Ovary (tissue), 10 donors: ENCODE measurements at places on chromosomes 1 and 21. TPM values are rescaled to one million over a fixed set of nuclear protein-coding genes. Genes with fewer than 3 reads are reported as not detected.

GRCh38 chr21:43343095-43343991, 83.6 kb downstream of the SIK1 start:
- H3K4me1 ChIP-seq = peaks cover 13% of the 10 kb centered on the region
- H3K27ac ChIP-seq = no peak overlapping the region
- H3K36me3 ChIP-seq = no peaks in the 10 kb centered on the region
- no peak for DNase-seq

- no peaks in the 10 kb centered on the region for H3K27me3 ChIP-seq
- H3K4me1 ChIP-seq = no peaks in the 10 kb centered on the region
- H3K27ac ChIP-seq = no peak overlapping the region
- no peaks in the 10 kb centered on the region for H3K36me3 ChIP-seq
- no peak overlapping the region for H3K4me3 ChIP-seq
Measured at GRCh38 chr1:113320972-113321680, 69.2 kb upstream of the MAGI3 start.

DNA sequence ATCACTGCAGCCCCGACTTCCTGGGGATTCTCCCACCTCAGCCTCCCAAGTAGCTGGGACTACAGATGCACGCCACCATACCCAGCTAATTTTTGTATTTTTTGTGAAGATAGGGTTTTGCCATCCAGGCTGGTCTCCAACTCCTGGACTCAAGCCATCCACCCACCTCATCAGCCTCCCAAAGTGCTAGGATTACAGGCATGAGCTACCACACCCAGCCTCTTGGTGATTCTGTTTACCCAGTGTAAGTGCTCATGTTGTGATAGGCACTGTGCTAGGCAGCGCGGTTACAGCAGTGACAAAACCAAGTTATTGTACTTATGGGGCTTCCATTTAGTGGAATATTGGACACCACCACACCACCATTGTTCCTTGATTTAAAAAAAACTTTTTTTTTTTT, 9.7 kb upstream of the STX12 start:
- H3K27me3 ChIP-seq = no peaks in the 10 kb centered on the region
- H3K4me1 ChIP-seq = no peaks in the 10 kb centered on the region
- H3K36me3 ChIP-seq = no peaks in the 10 kb centered on the region

DNA sequence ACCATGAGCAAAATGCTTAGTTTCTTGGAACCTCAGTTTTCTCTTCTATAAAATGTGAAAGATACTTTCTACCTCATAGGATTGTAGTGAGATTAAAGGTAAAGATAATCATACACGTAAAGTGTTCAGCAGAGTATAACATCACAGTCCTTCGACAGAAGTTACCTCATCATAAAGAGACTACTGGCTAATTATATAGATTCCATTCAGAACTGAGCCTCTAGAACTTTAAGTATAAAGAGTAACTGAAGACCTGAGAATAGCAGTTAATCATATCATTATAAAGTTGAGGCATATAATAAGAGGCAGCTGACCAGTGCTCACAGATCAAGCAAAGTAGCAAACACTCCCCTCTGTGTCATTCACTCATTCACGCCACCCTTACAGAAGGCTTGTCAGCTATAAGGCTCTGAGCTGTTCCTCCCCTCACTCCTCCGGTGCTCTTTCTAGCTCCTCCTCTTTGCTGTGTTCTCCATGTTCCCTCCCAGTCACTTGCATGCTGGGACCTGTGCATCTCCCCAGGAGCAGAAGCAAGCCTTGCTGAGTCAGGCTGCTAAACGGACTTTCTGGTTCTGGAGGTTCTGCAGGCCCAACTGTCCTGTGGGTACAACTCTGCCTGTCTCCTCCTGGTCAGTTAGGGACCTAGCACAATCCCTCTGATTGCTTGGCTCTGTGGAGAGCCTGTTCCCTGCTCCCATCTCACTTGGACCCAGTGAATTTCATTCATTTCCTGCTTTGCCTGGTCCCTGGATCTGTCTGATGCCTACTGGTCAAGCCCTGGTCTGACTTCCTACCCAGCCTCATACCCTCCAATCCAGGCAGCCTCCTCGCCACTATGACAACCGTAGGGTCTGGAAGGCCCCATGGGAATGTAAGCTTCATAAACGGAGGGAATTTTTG, 28.3 kb upstream of the LY9 start:
- no peaks in the 10 kb centered on the region for H3K36me3 ChIP-seq
- H3K27ac ChIP-seq = no peak overlapping the region
- no peaks in the 10 kb centered on the region for H3K4me1 ChIP-seq
- H3K27me3 ChIP-seq = no peaks in the 10 kb centered on the region

- DNase-seq = no peak
- peaks cover 4% of the 10 kb centered on the region for H3K4me1 ChIP-seq
- H3K36me3 ChIP-seq = no peaks in the 10 kb centered on the region
- peak overlapping the region; percentile 91 for H3K27ac ChIP-seq
- no peaks in the 10 kb centered on the region for H3K27me3 ChIP-seq
- peak overlapping the region; percentile 58 for H3K4me3 ChIP-seq
Measured at GRCh38 chr1:226702318-226702956, 36.6 kb downstream of the ITPKB start.

GRCh38 chr1:195908121-195908520, 700.1 kb downstream of the KCNT2 start:
- H3K27ac ChIP-seq = no peak overlapping the region
- DNase-seq = no peak
- H3K36me3 ChIP-seq = no peaks in the 10 kb centered on the region

The C4BPA gene
- total RNA-seq = 3.5 TPM

DNA sequence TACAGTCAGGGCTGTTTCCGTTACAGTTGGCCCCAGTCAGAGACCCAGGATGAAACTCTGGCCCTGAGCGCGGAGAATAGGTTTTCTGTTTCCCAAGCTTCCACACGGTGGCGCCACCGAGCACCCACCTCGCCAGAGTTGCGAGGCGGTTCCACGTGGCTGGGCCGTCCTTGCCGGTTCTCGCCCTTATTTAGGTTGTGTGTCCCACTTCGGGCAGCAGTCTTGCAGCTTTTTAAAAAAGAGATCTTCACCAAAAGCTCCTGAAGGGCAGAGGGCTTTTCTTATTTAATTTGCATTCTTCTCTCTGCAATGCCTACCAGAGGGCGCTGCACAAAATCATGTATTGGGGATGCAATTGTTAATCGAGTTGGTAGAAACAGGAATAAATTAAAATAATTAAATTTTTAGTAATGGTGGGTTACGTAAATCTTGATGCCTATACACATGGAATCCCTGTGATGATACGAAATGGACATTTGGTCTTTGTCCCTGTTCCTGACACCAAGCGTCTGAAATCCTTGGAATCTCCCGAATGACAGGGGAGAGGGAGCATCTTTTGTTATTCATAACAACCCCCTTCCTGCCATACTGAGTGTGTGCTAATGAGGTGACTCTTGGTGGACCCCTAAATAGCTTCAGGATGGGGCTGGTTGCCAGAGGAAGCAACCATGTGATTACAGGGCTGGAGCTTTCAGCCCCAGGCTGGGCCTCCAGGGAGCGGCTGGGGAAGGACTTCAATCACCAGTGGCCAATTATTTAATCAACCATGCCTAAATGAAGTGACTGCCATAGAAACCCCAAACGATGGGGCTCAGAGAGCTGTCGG, 5.6 kb upstream of the S100A7 start:
- no peak overlapping the region for H3K4me3 ChIP-seq
- H3K27me3 ChIP-seq = no peaks in the 10 kb centered on the region
- no peak overlapping the region for H3K27ac ChIP-seq
- DNase-seq = peak; percentile 67
- peaks cover 5% of the 10 kb centered on the region for H3K4me1 ChIP-seq
- no peaks in the 10 kb centered on the region for H3K36me3 ChIP-seq

DNA sequence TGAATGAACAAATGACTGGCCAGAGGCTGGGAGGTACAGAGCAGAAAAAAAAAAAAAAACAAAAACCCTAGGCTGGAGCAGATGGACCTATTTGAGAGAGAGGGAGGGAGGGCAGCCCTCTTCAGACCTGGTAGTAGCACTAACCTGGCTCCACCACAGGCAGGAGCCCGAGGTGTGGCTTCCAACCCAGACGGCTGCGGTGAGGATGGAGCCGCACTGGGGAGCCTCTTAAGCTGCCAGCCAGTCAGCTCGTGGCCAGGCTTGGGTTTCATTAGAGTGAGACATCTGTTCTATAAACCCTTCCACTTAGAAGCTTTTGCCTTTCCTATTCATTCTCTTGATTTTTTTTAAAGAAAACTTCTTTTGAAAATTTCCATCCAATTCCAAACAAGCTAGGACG, 16.8 kb downstream of the LGR6 start:
- DNase-seq = no peak
- H3K27me3 ChIP-seq = no peaks in the 10 kb centered on the region
- no peak overlapping the region for H3K4me3 ChIP-seq
- peaks cover 2% of the 10 kb centered on the region for H3K4me1 ChIP-seq
- no peak overlapping the region for H3K27ac ChIP-seq

The FALEC gene
- 1.7 TPM for total RNA-seq

The SMCP gene
- total RNA-seq = not detected

The ATXN7L2 gene
- total RNA-seq = 7.1 TPM

DNA sequence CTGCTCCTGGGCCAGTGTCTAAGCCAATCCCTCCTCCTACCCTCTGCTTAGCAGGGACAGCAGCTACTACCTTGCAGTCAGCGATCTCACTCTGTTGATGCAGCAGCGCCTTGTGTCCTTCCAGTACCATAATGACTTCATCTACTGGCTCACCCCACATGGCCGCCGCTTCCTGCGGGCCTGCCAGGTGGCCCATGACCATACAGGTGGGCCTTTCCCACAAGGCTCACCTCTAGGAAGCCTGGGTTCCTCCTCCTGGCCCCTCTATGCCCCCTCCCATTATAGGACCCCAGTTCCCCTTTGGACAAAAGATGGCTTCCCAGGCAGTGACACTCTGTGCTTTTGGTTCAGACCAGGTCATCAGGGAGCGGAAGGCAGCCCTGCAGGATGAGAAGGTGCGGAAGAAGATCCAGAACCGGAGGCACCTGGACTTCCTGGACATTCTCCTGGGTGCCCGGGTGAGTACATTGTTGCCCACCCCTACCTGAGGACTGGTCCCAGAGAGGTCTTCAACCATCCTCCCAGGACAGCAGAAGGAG, 15.1 kb downstream of the CYP4B1 start:
- no peak overlapping the region for H3K4me3 ChIP-seq
- H3K27me3 ChIP-seq = no peaks in the 10 kb centered on the region
- no peaks in the 10 kb centered on the region for H3K36me3 ChIP-seq
- DNase-seq = no peak
- no peak overlapping the region for H3K27ac ChIP-seq

- no peaks in the 10 kb centered on the region for H3K36me3 ChIP-seq
- DNase-seq = no peak
Measured at GRCh38 chr1:228804640-228805413, 69.5 kb downstream of the RHOU start.

GRCh38 chr1:43322506-43322905, 15.1 kb upstream of the MPL start:
- H3K36me3 ChIP-seq = no peaks in the 10 kb centered on the region
- no peak overlapping the region for H3K4me3 ChIP-seq
- no peaks in the 10 kb centered on the region for H3K27me3 ChIP-seq
- no peak overlapping the region for H3K27ac ChIP-seq

DNA sequence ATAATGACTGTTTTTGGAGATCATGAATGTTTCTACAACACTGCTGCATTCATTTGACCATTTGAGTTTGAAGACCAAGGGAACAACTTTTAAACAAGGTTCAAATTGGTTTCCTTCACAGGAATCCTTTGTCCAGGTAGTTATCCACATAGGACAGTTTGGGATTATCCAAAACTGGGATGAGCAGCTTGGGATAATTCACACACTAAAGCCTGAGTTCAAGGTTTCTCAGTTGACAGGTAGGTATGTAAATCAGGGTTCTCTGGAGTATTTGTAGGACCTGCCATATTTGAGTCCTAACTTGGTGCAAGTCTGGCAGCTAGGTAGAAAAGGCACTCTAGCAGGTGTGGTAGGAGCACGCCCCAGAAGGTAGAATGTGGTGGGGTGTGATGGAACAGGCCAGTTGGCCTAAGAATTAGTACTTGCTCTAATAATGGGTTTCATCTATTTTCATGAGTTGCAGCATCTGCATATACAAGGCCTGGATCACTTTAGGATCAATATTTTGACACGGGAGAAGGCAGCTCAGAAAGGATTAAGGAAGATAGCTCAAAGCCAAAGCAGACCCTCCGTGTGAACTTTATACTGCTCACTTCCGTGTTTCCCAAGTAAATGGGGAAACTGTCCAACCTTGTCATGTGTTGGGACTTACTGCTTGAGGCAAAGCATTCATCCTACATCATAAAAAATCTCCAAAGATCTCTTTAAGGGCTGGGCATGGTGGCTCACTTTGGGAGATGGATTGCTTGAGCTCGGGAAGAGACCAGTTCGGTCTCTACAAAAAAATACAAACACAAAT, 14.1 kb upstream of the RAB42 start:
- no peak overlapping the region for H3K4me3 ChIP-seq
- no peak for DNase-seq
- H3K27me3 ChIP-seq = no peaks in the 10 kb centered on the region
- no peaks in the 10 kb centered on the region for H3K36me3 ChIP-seq

GRCh38 chr1:156992215-156992614, 53.3 kb downstream of the ARHGEF11 start:
- no peak for DNase-seq
- H3K27ac ChIP-seq = no peak overlapping the region
- H3K27me3 ChIP-seq = no peaks in the 10 kb centered on the region
- no peak overlapping the region for H3K4me3 ChIP-seq

The PDC gene
- not detected for total RNA-seq

The C1orf116 gene
- total RNA-seq = not detected

- no peaks in the 10 kb centered on the region for H3K36me3 ChIP-seq
- no peak overlapping the region for H3K27ac ChIP-seq
- H3K4me3 ChIP-seq = no peak overlapping the region
- H3K27me3 ChIP-seq = no peaks in the 10 kb centered on the region
- DNase-seq = no peak
Measured at GRCh38 chr21:29526545-29526944, 227.8 kb downstream of the BACH1 start.

The ADCY10 gene
- total RNA-seq = not detected

DNA sequence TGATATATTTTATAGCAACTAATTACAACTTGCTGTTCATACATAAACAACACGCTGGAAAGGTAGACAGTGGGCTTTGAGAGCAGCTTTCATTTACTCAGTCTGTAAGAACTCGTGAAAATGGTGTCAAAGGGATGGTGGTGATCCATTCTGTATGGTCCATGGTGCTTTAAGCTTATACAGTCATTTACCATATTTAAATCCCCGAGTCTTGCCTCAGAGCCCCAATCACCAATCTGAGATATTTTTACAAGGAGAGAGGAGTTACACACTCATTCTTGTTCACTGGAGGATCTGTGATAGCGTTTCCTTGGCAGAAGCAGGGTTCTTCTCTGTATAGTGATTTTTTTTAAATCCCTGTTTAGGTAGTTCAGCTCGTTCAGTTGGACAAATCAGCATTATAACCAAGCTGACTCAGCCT, 694.6 kb downstream of the USP25 start:
- no peak for DNase-seq
- peak overlapping the region; percentile 87 for H3K27ac ChIP-seq
- H3K27me3 ChIP-seq = no peaks in the 10 kb centered on the region
- H3K4me1 ChIP-seq = peaks cover 6% of the 10 kb centered on the region
- peak overlapping the region; percentile 35 for H3K4me3 ChIP-seq

DNA sequence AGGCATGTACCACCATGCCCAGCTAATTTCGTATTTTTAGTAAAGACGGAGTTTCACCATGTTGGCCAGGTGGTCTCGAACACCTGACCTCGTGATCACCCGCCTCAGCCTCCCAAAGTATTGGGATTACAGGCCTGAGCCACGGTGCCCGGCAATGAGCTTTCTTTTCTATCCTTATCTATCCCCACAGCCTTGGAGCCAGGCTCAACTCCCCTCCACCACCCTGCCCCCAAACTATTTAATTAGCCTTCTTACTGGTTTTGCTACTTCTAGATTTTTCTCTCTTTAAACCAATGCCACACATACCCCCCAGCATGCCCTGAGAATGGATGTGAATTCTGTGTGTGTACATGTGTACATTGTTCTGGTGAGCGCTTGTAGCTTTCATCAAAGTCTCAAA, 5.7 kb upstream of the VANGL2 start:
- H3K27ac ChIP-seq = no peak overlapping the region
- no peaks in the 10 kb centered on the region for H3K27me3 ChIP-seq
- H3K4me1 ChIP-seq = no peaks in the 10 kb centered on the region
- DNase-seq = no peak
- no peaks in the 10 kb centered on the region for H3K36me3 ChIP-seq
- no peak overlapping the region for H3K4me3 ChIP-seq
